Activated T-cell treated with anti-CD3 and anti-CD28 coated beads, Interleukin-2, amount 50 U/mL, for 72 hours (primary cell): ENCODE measurements at places on chromosomes 1 and 21. TPM values are rescaled to one million over a fixed set of nuclear protein-coding genes. Genes with fewer than 3 reads are reported as not detected.
A peak's percentile ranks its signal among the peaks of the same experiment; 100 is the strongest.

Gene F5
- total RNA-seq: 81.5 TPM

GRCh38 chr21:38714039-38714817, 91.5 kb upstream of the ETS2 start:
- no peaks in the 10 kb centered on the region for H3K4me1 ChIP-seq
- H3K4me3 ChIP-seq: no peak overlapping the region
- no peaks in the 10 kb centered on the region for H3K36me3 ChIP-seq

GRCh38 chr1:84969489-84970250, 27.2 kb downstream of the MCOLN2 start:
- peak overlapping the region; percentile 79 for H3K4me3 ChIP-seq
- peaks cover 59% of the 10 kb centered on the region for H3K4me1 ChIP-seq
- no peaks in the 10 kb centered on the region for H3K27me3 ChIP-seq
- peaks cover 3% of the 10 kb centered on the region for H3K36me3 ChIP-seq
- peak; percentile 69 for DNase-seq

DNA sequence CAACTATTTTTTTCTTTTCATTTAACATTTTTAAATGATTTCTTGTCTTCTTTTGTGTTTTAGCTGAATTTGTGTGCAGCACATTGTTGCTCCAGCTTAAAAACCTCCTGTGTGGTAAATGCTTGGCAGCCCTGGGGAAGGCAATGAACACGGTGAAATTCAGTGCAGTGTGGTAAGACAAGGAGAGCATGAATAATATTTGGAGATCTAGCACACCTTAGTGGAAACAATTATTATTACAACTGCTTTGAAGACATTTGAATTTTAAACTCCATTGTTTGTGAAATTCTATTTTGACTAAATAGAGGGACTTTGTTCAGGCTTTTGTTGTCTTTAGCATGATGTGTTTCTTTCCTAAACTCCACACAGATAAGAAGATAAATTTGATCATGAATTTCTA, 242.6 kb upstream of the CXADR start:
- no peaks in the 10 kb centered on the region for H3K36me3 ChIP-seq
- no peak overlapping the region for H3K4me3 ChIP-seq
- H3K27me3 ChIP-seq: no peaks in the 10 kb centered on the region
- no peak for DNase-seq
- H3K27ac ChIP-seq: no peak overlapping the region
- H3K4me1 ChIP-seq: no peaks in the 10 kb centered on the region

Gene LCE3E
- total RNA-seq: not detected

DNA sequence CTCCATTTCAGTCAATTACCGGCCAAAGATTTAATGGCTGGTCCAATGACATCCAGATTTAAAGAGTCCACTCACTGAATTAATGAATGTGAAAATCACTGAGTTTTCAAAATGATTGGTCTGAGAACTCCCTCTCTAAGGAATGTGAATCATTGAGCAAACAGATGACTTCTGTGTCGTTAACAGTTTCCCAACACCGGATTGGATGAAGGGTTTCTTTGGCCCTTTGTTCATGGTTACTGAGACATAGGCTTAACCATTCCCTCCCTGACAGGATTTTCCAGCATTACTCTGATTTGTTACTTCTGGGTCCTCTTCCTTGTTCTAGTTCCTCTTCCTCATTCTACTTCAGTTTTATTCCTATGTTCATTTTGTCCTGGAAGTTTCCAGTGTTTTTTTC, 1.5 kb upstream of the CLDN17 start:
- H3K4me3 ChIP-seq: no peak overlapping the region
- H3K27ac ChIP-seq: no peak overlapping the region
- no peaks in the 10 kb centered on the region for H3K4me1 ChIP-seq
- no peaks in the 10 kb centered on the region for H3K36me3 ChIP-seq

Gene NTMT2
- total RNA-seq: not detected

- no peaks in the 10 kb centered on the region for H3K4me1 ChIP-seq
- no peak overlapping the region for H3K4me3 ChIP-seq
- H3K27ac ChIP-seq: no peak overlapping the region
- DNase-seq: no peak
Observed at GRCh38 chr1:226590614-226591013, 42.0 kb downstream of the STUM start.

DNA sequence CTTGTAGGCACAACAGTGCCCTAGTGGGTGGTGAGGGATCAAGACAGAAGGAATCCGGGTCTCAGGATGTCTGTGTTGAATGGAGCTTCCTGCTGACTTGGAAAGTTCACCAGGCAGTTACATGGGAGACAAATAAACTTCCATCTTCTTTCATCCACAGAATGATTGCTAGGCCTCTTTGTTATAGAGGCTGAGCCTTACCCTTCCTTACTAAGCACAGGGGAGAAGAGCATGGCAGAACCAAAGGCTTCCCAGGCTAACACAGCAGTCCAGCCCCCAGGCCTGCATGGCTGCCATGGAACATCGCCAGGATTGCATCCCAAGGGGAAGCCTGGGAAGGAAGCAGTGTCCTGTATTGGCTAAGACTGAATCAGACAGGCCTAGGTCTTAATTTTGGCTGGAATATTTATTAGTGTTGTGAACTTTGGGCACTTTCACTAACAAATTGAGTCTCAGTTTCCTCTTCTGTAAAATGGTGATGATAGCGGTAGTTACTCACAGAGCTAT, 18.7 kb downstream of the HEYL start:
- H3K27ac ChIP-seq: no peak overlapping the region
- no peaks in the 10 kb centered on the region for H3K4me1 ChIP-seq
- peaks cover 31% of the 10 kb centered on the region for H3K27me3 ChIP-seq
- H3K36me3 ChIP-seq: no peaks in the 10 kb centered on the region
- DNase-seq: no peak
- H3K4me3 ChIP-seq: no peak overlapping the region

DNA sequence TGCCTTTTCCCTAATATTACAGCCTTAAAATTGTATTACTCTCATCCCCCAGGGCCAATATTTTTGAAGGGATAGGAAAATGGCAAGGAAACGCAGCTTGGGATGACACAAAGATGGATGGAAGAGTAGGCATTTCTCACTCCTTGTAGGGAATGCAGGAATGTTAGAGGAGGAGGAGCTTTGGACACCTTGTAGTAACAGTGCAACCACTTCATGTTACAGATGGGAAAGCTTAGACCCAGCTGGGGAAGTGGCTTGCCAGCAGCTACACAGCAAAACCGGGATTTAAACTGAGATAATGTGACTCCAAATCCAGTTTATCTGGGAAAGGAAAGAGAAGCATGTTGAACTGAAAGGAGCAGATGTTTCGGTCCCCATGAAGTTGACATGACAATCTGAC, 473.7 kb upstream of the DAB1 start:
- H3K27ac ChIP-seq: no peak overlapping the region
- no peaks in the 10 kb centered on the region for H3K4me1 ChIP-seq
- peaks cover 8% of the 10 kb centered on the region for H3K27me3 ChIP-seq
- no peak for DNase-seq

DNA sequence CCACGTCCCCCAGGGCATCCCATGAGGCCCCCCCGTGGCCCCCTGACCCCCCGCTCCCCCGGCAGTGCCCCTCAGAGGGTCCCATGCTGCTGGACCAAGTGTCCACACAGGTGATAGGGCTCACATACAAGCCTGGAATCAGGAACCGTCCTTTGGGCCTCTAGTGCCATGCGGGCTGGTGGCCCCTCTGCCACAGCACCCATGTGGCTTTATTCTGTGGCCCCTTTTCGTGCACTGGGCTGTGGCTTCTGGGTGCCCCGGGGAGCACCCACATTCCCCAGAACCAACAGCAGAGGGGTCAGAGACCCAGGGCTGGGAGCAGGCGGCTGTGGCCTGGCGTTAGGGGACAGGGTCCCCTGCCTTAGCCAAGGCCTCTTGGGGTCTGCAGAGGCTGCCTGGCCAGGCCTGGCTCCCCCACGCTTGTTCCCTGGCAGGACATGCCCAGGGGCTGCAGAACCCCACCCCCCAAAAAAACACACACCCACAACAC, 31.7 kb downstream of the SLC19A1 start:
- H3K27me3 ChIP-seq: no peaks in the 10 kb centered on the region
- no peak overlapping the region for H3K4me3 ChIP-seq
- DNase-seq: no peak
- peaks cover 2% of the 10 kb centered on the region for H3K36me3 ChIP-seq

Gene PIK3R3
- 0.93 TPM for total RNA-seq

DNA sequence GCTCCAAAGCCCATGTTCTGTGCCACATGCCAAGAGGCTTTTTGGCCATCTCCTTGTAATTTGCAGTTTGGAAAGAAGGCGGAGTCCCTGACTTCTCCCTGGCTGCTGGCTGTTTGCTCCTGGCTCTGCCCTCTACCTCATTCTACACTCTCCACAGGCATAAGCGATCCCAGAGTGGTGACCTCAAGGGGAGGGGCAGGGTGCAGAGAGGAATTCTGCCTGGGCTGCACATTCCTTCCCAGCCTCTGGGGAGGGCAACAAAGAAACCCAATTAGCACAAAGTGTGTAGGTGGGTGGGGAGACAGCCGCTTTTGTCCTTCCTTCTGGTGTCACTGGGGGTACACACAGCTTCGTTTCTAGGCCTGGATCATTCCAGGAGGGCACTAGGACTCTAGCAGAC, 95.3 kb downstream of the HIVEP3 start:
- no peak overlapping the region for H3K4me3 ChIP-seq
- peaks cover 15% of the 10 kb centered on the region for H3K4me1 ChIP-seq
- no peak overlapping the region for H3K27ac ChIP-seq
- no peak for DNase-seq
- no peaks in the 10 kb centered on the region for H3K27me3 ChIP-seq

Gene PIGV
- 19.4 TPM for total RNA-seq

Gene TNFAIP8L2
- total RNA-seq: 17.1 TPM

- peaks cover 11% of the 10 kb centered on the region for H3K27me3 ChIP-seq
- peaks cover 5% of the 10 kb centered on the region for H3K4me1 ChIP-seq
- no peak overlapping the region for H3K4me3 ChIP-seq
- DNase-seq: no peak
- H3K36me3 ChIP-seq: no peaks in the 10 kb centered on the region
Observed at GRCh38 chr1:113399062-113399583, 8.8 kb downstream of the MAGI3 start.

- H3K36me3 ChIP-seq: peaks cover 15% of the 10 kb centered on the region
- peak overlapping the region; percentile 21 for H3K27ac ChIP-seq
- no peak for DNase-seq
- no peak overlapping the region for H3K4me3 ChIP-seq
- peaks cover 8% of the 10 kb centered on the region for H3K4me1 ChIP-seq
Observed at GRCh38 chr1:37890378-37891014, 31.1 kb upstream of the MTF1 start.

Gene TMEM51
- not detected for total RNA-seq

GRCh38 chr1:201460814-201461644, 8.0 kb downstream of the PHLDA3 start:
- H3K4me3 ChIP-seq: no peak overlapping the region
- peaks cover 5% of the 10 kb centered on the region for H3K4me1 ChIP-seq
- no peaks in the 10 kb centered on the region for H3K36me3 ChIP-seq
- H3K27ac ChIP-seq: no peak overlapping the region

Gene C1QB
- total RNA-seq: not detected

DNA sequence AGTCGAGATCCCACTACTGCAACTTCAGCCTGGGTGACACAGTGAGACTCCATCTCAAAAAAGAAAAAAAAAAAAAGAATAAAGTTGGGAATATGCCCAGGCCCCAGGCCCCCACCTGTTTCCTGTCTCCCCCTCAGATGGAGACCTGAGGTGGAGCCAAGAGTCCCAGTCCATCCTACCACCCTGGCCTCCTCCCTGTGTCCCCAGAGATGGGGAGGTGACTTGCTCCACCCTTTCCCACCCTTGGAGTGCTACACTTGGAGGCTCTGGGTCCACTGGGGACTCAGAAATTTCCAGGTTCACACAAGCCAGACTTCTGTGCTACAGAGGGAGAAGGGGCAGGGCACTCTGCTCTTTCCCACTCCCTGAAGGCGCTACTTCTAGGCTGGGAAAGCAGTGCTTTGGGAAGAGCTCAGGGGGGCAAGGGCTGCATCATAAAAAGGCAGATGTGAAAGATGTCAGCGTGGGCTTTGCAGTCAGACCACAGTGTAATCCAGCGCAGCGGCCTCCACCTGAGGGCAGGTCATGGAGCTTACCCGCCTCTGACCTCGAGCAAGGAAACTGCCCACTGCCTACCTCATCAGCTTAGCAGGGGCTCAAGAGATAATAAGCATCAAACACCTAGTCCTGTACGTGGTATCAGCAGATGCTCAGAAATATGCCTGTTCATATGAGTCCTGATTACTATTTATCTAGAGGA, 13.4 kb downstream of the TMEM63A start:
- no peak for DNase-seq
- no peak overlapping the region for H3K4me3 ChIP-seq
- H3K4me1 ChIP-seq: peaks cover 44% of the 10 kb centered on the region
- no peak overlapping the region for H3K27ac ChIP-seq

GRCh38 chr1:159749630-159750029, 31.1 kb upstream of the DUSP23 start:
- DNase-seq: no peak
- no peaks in the 10 kb centered on the region for H3K4me1 ChIP-seq
- H3K27ac ChIP-seq: no peak overlapping the region
- H3K36me3 ChIP-seq: no peaks in the 10 kb centered on the region

Gene C1orf185
- not detected for total RNA-seq

DNA sequence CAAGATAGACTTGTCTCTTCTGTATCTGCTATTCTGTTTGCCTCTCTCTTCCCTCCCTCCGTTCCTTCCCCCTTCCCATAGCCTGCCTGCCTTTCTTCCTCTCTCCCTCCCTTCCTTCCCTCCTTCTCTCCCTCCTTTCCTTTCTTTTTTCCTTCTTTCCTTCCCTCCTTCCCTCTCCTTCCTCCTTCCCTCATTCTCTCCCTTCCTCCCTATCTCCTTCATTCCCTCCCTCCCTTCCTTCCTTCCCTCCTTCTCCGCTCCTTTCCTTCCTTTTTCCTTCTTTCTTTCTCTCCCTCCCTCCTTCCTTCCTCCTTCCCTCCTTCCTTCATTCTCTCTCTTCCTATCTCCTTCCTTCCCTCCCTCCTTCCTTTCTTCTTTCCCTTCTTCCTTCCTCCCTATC, 944 bp downstream of the AADACL4 start:
- no peaks in the 10 kb centered on the region for H3K4me1 ChIP-seq
- H3K36me3 ChIP-seq: peaks cover 5% of the 10 kb centered on the region
- no peak overlapping the region for H3K27ac ChIP-seq
- no peak for DNase-seq
- peaks cover 27% of the 10 kb centered on the region for H3K27me3 ChIP-seq
- H3K4me3 ChIP-seq: no peak overlapping the region

DNA sequence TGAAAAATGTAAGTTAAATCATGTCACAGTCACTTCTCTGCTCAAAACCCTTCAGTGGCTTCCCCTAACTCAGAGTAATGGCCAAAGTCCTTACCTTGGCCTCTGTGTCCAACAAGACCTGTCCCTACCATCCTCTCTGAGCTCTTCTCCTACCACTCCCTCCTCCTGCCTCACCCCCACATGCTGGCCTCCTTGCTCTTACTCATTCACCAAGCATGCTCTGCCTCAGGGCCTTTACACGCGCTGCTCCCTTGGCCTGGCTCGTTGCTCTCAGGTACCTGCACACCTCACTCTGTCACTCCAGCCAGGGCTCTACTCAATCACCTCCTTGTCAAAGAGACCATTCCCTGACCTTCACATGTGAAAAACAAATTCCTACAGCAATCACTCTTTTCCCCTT, 54.2 kb downstream of the SEC16B start:
- H3K4me3 ChIP-seq: no peak overlapping the region
- no peaks in the 10 kb centered on the region for H3K36me3 ChIP-seq
- no peak for DNase-seq
- no peak overlapping the region for H3K27ac ChIP-seq

Gene AQP10
- not detected for total RNA-seq
